Omental fat pad (tissue), 4 donors: ENCODE measurements at places on chromosomes 13 and 19. TPM values are rescaled to one million over a fixed set of nuclear protein-coding genes. Genes with fewer than 3 reads are reported as not detected.

DNA sequence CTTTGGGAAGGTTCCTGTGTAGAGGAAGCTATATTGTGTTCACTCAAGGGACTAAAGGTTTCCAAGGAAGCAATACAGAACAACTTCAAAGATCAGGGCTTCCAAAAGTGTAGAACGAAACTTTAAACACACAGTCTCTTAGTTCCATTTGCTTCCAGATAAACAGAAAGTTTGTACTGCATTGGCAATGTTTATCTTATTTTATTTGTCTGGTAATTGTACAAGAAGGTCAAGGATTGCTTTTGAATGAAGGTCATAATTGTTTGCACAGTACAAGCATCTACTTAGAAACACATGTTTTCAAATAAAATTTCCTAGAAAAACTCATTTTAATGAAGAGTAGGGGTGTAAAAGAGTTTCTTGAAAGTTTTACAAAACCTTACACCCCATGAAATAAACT is 712.7 kb upstream of the SGCG start:
- DNase-seq: no peak

DNA sequence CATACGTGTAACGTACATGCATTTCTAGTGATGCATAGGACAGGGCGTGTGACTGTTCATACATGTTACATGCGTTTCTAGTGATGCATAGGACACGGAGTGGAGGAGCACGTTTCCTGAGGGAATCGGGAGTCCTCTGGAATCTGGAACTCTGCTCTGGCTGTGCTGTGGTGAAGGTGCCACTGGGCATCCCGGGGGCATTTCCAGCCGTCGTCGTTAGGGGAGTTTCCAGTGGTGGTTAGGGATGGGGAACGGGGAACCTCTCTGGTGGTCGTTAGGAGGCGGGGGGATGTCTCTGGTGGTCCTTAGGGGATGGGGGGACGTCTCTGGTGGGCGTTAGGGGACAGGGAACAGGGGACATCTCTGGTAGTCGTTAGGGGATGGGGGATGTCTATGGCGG is 209.6 kb upstream of the SOX1 start:
- no peak for DNase-seq

DNA sequence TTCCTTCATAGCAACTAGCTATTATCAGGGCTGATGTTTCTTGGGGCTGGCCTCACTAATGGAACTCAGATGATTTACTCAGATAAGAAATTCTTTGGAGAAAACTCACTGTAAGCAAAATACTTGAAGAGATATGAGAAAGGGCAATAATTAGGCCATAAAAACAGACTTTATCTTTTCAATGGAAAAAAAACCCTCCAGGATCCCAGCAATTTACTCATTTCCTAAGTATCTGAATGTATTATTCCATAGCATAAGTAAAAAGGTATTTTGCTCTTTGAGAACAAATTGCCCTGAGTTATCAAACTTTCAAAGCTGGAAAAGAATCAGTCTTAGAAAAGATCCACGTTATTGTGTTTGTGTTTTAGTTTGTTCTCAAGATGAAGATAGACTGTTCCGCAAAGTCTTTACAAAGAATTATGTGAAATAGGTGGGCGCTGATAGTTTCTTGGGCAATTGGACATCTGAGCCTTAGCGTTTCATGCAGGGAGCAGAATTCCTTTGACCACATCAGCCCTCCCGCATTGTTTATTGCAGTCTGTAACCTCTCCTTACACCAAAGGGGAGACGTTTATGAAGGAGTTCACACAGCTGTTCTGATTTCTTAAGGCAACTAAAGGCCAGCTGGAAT is 29.1 kb upstream of the CSNK1A1L start:
- no peak for DNase-seq

DNA sequence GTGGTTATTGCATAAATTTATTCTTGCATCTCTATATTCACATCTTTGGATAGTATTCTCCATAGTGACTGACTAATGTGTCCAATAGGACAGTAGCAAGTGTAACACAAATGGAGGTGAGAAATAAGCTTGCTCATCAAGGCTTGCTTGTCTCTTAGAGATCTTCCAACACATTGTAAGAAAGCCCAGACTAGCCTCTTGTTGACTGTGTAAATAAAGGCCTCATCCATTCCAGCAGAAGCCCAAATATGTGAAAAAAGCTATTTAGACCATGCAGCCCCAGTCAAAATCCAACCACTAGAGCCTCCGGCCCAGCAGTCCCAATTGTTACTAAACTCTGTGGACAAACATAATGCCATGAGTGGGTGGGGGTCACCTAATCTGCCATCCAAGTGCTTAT is 2.7 kb upstream of the ZNF615 start:
- DNase-seq: no peak

- DNase-seq: no peak
These were observed 7.5 kb downstream of the ELAVL1 start for GRCh38 chr19:7997809-7998480.

DNA sequence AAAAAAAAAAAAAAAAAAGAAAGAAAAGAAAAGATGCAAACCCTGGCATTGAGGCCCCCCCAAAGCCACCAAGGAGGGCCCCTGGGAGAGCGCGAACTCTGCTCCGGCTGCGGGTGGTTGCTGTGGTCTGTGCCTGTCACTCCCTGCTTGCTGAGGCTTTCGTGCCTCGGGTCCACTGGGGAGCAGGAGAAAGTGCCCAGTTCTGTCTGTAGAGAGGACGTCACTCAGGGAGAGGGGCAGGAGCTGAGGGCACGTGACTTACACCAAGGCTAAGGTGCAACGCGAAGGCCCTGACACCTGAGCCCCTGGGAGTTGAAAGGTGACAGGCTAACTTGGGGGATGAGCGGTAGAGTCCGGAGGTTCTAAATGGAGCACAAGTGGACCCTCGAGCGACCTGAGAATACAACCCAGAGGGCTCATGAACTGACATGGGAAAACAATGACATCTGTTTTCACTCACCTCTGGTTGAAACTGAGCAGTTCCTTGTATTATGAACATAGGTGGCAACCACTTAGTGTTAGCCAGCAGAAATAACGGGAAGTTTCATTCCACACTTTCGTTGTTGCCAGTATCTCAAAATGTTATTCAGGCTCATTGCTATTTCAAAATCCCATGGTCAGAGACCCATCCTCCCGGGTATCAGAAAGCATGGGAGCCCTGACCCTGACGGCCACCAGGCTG is 69.2 kb upstream of the TM9SF2 start:
- no peak for DNase-seq

- peak; percentile 19 for DNase-seq
These were observed 34.3 kb downstream of the RASA3 start for GRCh38 chr13:114097893-114098688.

DNA sequence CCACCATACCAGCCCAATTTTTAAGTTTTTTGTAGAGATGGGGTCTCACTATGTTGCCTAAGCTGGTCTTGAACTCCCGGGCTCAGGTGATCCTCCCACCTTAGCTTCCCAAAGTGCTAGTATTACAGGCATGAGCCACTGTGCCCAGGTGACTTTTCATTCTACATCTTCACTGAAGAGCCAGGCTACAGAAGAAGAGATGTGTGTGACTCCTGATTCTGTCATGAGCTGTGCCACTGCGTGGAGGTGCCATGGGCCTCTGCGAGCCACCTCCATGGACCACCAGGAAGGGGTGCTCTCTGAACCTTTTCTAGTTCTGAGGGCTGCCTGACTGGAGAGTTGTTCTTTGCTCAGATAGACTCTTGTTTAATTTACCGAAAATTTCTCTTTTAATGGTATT is 56.6 kb upstream of the RANBP3 start:
- no peak for DNase-seq

DNA sequence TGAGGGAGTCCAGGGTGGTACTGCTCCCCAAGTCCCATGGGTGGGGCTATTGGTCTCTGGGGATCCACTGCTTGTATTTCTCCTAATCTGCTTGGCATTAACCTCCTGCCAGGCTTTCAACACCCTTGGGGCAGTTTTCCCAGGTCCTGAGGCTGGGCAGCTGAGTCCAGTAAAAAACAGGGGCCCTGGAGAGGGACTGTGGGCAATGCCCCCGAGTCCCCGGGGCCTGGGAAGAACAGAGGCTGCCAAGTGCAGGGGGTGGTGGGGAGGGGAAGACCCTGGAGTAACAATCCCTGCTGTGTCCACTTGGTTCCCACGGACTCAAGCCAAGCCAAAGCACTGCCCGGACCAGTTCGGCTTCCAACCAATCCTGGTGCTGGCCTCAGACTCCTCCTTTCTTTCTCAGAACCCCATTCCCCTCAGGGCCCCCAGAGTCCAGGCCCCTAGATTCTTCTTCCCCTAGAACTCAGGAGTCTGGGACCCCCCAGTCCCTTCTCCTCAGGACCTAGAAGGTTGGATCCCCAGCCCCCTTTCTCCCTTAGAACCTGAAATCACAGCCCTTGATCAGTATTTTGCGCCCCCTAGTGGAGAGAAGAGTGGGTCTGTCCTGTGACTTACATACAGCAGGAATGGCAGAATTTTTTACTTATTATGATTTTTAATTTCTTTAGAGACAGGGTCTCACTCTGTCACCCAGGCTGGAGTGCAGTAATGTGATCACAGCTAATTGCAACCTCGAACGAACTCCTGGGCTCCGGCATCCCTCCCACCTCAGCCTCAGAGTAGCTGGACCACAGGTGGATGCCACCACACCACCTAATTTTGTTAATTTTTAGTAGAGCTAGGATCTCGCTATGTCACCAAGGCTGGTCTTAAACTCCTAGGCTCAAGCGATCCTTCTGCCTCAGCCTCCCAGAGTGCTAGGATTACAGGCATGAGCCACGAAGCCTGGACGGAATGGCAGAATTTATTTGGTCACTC is 3.7 kb upstream of the CLPTM1 start:
- DNase-seq: peak; percentile 56

- DNase-seq: no peak
These were observed 450.9 kb upstream of the GPC6 start for GRCh38 chr13:92775658-92776057.

GRCh38 chr13:114067381-114067885 is 65.0 kb downstream of the RASA3 start:
- DNase-seq: no peak

- no peak for DNase-seq
These were observed 132.5 kb upstream of the ARGLU1 start for GRCh38 chr13:106700439-106700838.

DNA sequence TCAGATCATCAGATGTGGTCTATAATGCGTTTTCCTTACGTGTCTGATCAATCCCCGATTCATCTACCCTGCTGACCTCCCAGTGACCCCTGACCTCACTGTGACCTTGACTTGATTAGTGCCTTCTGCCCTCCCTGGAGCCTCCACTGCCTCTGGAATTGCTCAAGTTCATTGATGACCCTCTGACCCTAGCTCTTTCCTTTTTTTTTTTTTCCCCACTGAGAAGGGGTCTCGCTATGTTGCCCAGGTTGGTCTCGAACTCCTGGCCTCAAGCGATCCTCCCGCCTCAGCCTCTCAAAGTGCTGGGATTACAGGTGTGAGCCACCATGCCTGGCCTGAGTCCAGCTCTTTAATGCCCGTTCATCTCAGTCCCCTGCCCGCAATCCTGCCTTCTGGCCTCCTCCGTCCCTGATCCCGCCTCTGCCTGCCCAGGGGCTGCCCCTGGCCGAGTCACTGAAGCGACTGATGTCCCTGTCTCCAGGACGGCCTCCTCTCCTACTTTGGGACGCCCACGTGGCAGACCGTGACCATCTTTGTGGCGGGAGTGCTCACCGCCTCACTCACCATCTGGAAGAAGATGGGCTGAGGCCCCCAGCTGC is 4.0 kb upstream of the FTL start:
- no peak for DNase-seq

- DNase-seq: no peak
These were observed 60.9 kb downstream of the STARD13 start for GRCh38 chr13:33224686-33225085.

GRCh38 chr13:94656766-94657165 is 55.1 kb downstream of the GPR180 start:
- DNase-seq: no peak

DNA sequence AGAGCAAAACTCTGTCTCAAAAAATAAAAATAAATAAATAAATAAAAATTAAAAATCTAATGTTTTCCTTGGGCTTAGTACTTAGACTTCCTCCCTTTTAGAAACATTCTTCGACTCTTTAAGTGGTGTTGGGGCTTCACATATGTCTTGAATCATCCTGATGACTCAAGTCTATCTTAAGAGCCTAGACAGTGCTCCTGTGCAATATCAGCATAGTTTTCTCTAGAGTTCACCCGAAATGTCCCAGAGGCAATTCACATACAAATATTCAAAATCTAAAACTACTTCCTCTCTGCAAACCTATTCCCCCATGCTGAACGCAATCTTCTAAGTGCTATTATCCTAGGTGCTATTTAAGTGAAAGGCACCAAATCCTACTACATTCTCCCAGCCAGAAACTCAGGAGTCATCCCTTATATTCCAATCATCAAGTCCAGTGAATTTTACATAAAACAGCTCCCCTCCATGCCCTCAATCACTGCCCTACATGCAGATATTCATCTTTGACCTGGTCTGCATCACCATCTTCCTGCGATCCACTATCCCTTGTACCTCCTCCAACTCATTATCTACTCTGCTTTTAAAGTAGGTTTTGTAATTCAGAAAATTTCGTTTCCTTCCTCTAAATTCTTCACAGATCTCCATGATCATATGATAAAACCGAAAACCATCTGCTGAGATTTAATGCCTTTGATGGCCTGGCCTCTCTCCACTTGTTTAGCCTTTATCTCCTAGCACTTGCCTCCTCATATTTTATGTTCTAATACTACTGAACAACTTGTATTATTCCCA is 102.7 kb downstream of the ELF1 start:
- no peak for DNase-seq

- no peak for DNase-seq
These were observed 198.2 kb upstream of the SOX1 start for GRCh38 chr13:111868716-111869115.

GRCh38 chr13:55091172-55091571 is 2049.5 kb upstream of the PRR20A start:
- DNase-seq: no peak

GRCh38 chr13:27203186-27203585 is 31.6 kb upstream of the USP12 start:
- DNase-seq: no peak

GRCh38 chr19:36668646-36669045 is 2.0 kb upstream of the ZNF461 start:
- no peak for DNase-seq

RFXAP gene
- total RNA-seq: 3.5 TPM

DLL3 gene
- not detected for total RNA-seq

GRIK5 gene
- total RNA-seq: 2.1 TPM

LYL1 gene
- total RNA-seq: 25.7 TPM

PDE4C gene
- 0.63 TPM for total RNA-seq

MYH14 gene
- total RNA-seq: 8.0 TPM

KLK10 gene
- total RNA-seq: not detected

DBP gene
- total RNA-seq: 12.6 TPM

RUBCNL gene
- 5.4 TPM for total RNA-seq

ANGPTL4 gene
- 229 TPM for total RNA-seq

ZNF135 gene
- total RNA-seq: 4.6 TPM

DAND5 gene
- not detected for total RNA-seq
